SK-N-SH (cell line): ENCODE measurements at places on chromosomes 3 and 15. TPM values are rescaled to one million over a fixed set of nuclear protein-coding genes. Genes with fewer than 3 reads are reported as not detected.
A peak's percentile ranks its signal among the peaks of the same experiment; 100 is the strongest.

Gene ZMAT3
- polyA plus RNA-seq, result 11.9 and 17.8 TPM in 2 replicates

Gene LRRC49
- polyA plus RNA-seq, result 7.2 and 10.4 TPM in 2 replicates

Gene CCR3
- polyA plus RNA-seq, result not detected in 2 replicates

Gene GUCA1C
- not detected in 2 replicates for polyA plus RNA-seq

Gene SLC22A13
- polyA plus RNA-seq, result 0.08 and 0.29 TPM in 2 replicates

DNA sequence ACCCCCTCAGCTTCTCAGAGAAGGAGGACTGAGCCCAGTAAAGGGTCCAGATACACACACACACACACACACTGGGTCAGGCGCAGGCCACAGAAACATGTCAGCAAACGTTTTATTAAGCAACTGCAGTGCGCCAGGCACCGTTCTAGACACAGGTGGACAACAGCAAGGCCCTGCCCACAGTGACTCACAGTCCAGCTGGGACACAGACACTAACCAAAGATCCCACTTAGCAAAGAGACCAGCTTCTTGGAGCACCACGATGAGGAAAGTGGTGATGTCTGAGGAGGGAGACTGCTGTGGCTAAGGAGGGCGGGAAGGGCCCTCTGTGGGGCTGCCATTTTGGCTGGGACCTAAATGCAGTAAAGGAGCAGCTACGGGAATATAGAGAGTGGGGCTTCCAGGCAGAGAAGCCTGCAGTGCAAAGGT is 2.8 kb upstream of the VILL start:
- no peak overlapping the region for H3K4me3 ChIP-seq
- no peak overlapping the region for H3K27ac ChIP-seq
- no peaks in the 10 kb centered on the region for H3K27me3 ChIP-seq
- DNase-seq, result no peak
- peaks cover 4% of the 10 kb centered on the region for H3K36me3 ChIP-seq

DNA sequence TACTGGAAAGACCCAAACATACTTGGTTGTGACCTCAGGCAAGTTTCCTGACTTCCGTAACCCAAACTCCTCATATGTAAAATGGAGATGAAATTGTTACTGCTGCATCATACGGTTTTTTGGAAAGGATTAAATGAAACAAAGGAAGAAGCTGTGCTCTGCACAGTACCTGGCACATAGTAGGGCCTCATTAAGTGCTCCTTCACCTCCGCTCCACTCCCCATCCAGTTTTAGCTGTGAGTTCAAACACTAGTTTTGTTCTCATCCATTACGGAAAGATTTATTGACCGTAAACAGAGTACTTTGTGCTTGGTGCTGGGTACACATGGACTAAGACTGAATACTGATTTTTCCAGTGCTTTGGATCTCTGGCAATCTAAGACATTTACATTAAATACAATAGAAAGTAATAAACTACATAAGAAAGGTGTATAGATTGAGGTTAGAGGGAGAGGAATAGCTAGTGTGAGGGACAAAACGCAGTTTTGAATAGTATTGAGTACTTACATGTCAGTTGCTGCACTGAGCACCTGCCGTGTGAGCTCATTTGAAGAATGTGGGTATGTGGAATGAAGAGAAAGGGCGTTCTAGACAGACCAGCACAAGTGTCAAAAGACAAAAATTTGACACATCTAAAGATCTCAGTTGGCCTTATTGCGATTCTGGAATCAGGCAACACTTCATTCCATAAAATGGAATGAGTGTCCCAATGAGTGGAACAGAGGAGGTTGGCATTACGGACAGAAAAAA is 594 bp upstream of the ICE2 start:
- peak overlapping the region; percentile 96 for H3K4me3 ChIP-seq
- H3K36me3 ChIP-seq, result peaks cover 18% of the 10 kb centered on the region
- peak overlapping the region; percentile 85 for H3K27ac ChIP-seq
- H3K27me3 ChIP-seq, result no peaks in the 10 kb centered on the region
- no peak for DNase-seq

DNA sequence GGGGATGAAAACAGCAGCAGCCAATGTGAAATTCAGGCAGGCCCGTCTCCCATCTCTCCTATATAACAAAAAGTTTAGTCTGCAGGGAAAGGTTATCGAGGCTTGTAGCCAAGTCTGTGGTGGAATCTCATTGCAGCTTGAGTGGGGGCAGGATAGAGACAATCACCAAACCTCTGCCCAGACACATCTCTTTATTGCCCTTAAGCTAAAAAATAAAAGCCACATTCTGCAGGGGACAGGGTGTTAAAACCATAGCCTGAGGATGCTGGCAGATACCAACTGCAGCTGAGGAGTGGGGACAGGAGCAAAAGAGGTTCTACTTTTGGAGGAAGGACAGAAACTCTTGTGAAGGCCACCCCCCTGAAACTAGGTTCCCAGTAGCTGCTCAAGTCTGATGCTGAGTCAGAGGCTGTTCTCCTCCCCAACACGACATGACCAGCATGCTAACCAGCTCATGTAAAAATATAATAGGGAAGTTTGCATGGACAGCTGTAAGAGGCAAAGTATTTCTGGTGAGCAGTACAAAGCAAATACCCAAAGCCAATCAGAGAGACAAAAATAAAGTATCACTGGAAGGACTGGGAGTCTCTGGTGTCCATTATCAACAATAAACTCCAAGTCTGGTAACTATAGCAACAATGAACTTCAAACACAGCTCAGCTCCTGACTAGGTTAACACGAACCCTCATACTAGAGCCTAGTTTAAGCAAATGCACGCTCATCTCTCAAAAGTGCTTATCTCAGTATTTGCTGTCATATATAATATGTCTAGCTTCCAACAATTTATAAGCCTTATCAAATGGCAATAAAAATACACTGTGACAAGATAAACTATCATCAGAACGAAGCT is 362.2 kb upstream of the SLCO3A1 start:
- no peak overlapping the region for H3K27ac ChIP-seq
- DNase-seq, result no peak
- H3K36me3 ChIP-seq, result no peaks in the 10 kb centered on the region
- H3K4me3 ChIP-seq, result no peak overlapping the region

DNA sequence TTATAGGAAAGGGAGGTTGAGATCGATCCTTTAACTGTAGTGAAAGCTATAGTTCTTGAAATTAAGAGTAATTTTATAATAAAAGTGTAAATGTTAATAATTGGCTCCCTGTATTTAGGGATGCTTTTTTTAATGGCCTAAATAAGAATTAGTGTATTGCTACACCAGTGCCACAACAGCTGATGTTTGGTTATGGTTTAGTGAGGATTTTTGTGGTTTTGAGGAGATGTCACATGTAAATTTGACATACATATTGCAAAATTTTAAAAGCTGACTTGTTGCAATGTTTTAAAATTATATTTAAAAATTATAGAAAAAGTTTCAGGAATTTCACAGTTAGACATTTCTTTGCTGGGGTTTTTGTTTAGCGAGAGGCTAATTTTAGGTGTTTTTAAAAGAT is 3.9 kb downstream of the TSC22D2 start:
- no peaks in the 10 kb centered on the region for H3K27me3 ChIP-seq
- peaks cover 36% of the 10 kb centered on the region for H3K36me3 ChIP-seq
- no peak overlapping the region for H3K27ac ChIP-seq

DNA sequence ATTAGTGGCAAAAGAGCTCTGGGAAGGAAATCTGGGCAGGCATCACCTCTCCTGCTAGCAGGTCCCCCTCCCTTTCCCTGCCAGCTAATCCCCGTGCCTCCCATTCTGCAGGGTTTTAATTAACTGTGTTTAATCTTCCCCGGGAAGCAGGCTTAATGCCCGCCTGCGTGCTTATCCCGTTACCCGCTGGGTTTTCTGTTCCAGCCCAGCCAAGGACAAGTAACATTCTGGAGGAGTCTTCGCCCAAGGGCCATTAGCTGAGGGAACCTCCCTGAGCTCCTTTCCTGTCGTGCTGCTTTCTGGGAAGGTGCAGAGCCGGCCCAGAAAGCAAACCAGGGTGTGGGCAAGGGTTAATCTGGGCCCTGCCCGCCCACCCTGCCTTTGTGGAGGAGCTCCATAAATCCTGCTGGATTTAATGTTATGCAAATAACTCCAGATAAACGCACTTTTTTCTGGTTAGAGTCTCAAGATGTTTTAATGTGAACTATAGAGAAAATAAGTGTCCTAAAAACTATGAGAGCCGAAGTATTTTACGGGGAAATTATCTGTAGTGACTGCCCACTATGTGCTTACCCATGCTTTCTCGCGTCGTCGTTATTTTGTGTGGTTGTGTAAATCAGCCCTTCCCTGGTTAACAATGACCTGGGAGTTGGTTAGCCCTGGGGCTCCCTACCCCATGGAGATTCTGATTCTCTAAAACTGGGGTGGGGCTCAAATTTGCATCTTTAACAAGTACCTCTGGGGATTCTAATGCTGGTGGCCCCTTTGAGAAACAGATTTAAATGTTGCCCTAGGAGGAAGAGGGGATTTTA is 25.9 kb downstream of the TRIM71 start:
- DNase-seq, result no peak
- no peaks in the 10 kb centered on the region for H3K36me3 ChIP-seq
- H3K27ac ChIP-seq, result no peak overlapping the region

GRCh38 chr15:50341616-50342136 is 13.3 kb downstream of the GABPB1 start:
- no peaks in the 10 kb centered on the region for H3K27me3 ChIP-seq
- H3K27ac ChIP-seq, result no peak overlapping the region
- no peak overlapping the region for H3K4me3 ChIP-seq
- H3K4me1 ChIP-seq, result no peaks in the 10 kb centered on the region
- peaks cover 7% of the 10 kb centered on the region for H3K36me3 ChIP-seq
- no peak for DNase-seq

DNA sequence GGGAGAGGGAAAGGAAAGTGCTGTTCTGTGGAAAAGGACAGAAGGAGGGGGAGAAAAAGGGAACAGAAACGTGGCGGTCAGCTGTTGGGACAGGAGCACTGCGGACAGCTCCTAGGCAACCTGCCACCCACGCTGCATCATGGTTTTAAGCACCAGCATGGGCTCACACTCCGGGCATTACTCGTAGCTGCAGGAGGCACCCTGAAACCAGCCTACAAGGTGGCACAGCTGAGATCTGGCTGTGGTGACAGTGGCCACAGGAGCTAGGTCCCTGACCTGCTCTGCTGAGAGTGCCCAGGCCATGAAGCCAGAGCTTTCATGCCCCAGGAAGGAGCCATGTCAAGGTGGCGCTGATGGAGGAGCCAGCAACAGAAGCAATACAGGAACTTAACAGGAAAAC is 161.4 kb upstream of the ST8SIA2 start:
- no peaks in the 10 kb centered on the region for H3K27me3 ChIP-seq
- no peak for DNase-seq
- H3K36me3 ChIP-seq, result no peaks in the 10 kb centered on the region
- H3K4me1 ChIP-seq, result no peaks in the 10 kb centered on the region
- no peak overlapping the region for H3K27ac ChIP-seq

DNA sequence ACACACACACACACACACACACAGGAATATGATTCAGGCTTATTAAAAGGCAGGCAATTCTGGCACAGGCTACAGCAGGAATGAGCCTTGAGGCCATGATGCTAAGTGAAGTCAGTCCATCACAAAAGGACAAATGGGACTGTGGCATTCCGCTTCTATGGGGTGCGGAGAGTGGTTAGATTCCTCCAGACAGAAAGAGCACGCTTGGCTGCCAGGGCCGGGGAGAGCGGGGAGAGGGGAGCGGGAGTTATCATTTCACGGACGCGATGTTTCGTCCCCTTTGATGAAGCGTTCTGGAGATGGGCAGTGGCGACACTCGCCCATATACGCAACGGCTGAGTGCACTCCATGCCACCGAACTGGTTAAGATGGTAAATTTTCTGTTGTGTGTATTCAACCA is 58.5 kb upstream of the FAM174B start:
- peak overlapping the region; percentile 57 for H3K4me3 ChIP-seq
- peak; percentile 83 for DNase-seq
- H3K4me1 ChIP-seq, result peaks cover 3% of the 10 kb centered on the region
- H3K27me3 ChIP-seq, result 0 out of 2 replicates have a peak, but pooled peaks cover 5% of the 10 kb centered on the region
- H3K36me3 ChIP-seq, result no peaks in the 10 kb centered on the region
- peak overlapping the region; percentile 67; the same call in 1 of the 2 replicates for H3K27ac ChIP-seq

DNA sequence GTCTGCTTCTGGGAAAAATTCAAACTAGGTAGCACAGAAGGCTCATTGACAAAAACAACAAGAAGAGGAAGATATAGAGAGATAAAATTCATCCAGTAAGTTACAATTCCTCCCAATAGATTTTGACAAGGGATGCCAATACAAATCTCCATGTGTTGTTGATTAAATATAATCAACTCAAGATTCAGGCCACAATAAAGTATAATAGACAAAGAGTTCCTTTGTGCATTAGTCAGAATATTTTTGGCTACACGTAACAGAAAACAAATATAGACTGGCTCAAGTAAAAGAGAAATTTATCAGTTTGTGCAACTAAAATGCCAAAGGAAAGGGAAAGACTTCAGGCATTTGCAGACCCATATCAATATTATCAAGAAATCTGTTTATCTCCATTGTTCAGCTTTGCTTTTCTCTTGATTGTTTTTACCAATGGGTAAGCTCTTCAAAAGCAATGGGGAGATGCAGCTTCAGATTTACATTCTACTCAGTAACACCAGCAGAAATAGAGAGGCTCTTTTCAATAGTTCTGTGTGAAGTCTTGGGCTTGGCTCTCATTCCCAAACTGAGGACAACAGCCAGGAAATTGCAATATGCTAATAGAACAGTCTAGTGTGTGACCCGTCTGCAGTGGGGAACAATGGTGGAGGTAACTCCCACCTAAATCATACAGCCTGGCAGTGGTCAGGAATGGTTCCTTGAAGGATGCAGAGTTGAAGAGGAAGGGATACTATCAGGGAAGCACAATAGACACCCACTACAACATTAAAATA is 77.6 kb upstream of the PROK2 start:
- no peak overlapping the region for H3K4me3 ChIP-seq
- no peak for DNase-seq
- peaks cover 8% of the 10 kb centered on the region; the same call in 1 of the 2 replicates for H3K27me3 ChIP-seq
- H3K36me3 ChIP-seq, result no peaks in the 10 kb centered on the region
- H3K27ac ChIP-seq, result no peak overlapping the region

GRCh38 chr3:14329842-14330241 is 72.6 kb upstream of the SLC6A6 start:
- H3K27me3 ChIP-seq, result no peaks in the 10 kb centered on the region
- no peak for DNase-seq
- H3K27ac ChIP-seq, result no peak overlapping the region
- no peaks in the 10 kb centered on the region for H3K36me3 ChIP-seq

- H3K4me1 ChIP-seq, result no peaks in the 10 kb centered on the region; the same call in none of the 2 replicates
- DNase-seq, result no peak
- no peak overlapping the region for H3K4me3 ChIP-seq
- H3K27ac ChIP-seq, result no peak overlapping the region
These were observed 104.2 kb downstream of the MAP4 start for GRCh38 chr3:47912006-47912504.

- DNase-seq, result no peak
- H3K27ac ChIP-seq, result peak overlapping the region; percentile 97
- no peaks in the 10 kb centered on the region for H3K27me3 ChIP-seq
- peak overlapping the region; percentile 72 for H3K4me3 ChIP-seq
These were observed 878 bp upstream of the RAD51 start for GRCh38 chr15:40693904-40694687.
